ENCODE measurements at places on chromosomes 1 and 21. TPM values are rescaled to one million over a fixed set of nuclear protein-coding genes. Genes with fewer than 3 reads are reported as not detected.

Gene TP73
- total RNA-seq = not detected

Gene TDRKH
- total RNA-seq = 9.6 TPM

Gene SMYD3
- total RNA-seq = 32.1 TPM

Gene DYRK3
- total RNA-seq = 10.9 TPM

Gene RASSF5
- 0.60 TPM for total RNA-seq

Gene PLPPR4
- total RNA-seq = not detected

Gene RGS8
- not detected for total RNA-seq

Gene ABCA4
- 4.9 TPM for total RNA-seq

Gene CRYAA
- total RNA-seq = not detected

Gene FAM151A
- total RNA-seq = not detected

Gene TRIM67
- not detected for total RNA-seq
